ENCODE measurements at places on chromosomes 3 and 15.

GRCh38 chr15:40264321-40265153 is 18.3 kb downstream of the ANKRD63 start:
- DNase-seq, result peak; percentile 40

DNA sequence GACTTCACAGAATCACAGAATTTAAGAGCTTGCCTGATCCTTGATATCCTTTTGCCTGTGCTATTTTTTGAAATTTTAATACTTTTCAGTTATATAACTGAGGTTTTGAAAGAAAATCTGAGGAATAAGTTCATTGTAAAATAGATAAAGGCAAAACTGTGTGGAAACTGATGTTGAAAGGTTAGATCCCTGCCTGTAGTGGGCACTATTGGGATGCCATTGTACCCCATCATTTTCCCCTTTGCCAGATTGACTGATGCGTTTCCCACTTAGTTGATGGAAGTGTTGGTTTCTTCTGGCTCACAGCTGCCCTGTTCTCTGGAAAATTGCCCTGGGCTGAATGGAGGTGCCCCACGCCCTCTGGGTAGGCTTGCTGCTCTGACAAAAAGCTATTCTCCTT is 387.9 kb downstream of the RBMS3 start:
- DNase-seq, result no peak

- DNase-seq, result no peak
Observed at GRCh38 chr15:56856934-56857333, 61.5 kb upstream of the TCF12 start.

- DNase-seq, result peak; percentile 24
Observed at GRCh38 chr15:60949039-60949977, 279.8 kb downstream of the RORA start.

GRCh38 chr15:42056934-42057798 is 36.3 kb upstream of the PLA2G4E start:
- DNase-seq, result peak; percentile 50

- no peak for DNase-seq
Observed at GRCh38 chr3:110750201-110750600, 321.4 kb upstream of the NECTIN3 start.

GRCh38 chr15:81911022-81911971 is 134.5 kb downstream of the MEX3B start:
- DNase-seq, result no peak

DNA sequence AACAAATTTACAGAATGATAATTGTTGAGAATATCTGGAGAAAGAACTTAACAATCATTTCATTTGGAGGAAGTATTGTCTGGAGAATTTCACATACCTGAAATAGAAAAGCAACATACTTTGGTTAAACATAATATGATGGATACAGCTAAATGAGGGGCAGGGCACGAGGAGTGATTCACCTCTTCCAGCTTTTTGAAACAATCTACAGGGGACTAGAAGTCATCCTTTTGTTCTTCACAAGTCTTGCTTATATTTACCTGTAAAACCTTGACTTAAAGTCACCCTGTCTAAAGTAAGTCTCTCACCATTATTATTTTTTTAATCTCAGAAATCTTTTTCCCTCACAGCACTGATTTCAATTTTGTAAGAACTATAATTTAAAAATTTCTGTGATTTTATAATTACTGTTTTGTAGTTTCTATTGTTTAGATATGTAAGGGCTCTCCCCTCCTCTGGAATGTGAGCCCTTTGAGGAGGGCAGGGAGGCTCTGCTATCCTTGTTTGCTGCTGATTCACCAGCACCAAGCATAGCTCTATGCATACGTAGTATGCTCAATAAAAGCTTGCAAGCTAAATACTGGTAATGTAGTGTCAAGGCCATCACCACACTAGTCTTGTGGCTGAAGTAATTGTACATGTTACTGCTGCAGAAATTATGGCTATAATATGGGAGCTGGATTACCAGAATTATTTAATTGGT is 193.9 kb upstream of the THRB start:
- peak; percentile 86 for DNase-seq

DNA sequence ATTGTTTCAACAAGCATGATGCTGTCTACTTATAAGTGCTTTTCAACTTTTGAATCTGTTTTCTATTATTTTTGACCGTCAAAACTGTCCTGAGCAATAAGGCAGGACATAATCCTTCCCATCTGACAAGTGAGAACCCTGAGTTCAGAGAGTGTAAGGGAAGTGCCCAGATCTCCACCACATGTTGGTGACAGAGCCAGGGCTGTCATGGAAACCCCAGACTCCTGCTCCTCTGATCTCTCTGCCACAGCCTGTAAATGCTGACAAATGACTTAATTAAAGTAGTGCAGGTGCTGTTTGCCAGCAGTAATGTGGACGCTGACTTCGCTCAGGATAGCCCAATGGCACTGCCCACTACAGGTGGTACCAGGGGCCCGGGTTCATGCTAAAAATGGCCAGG is 40.3 kb downstream of the SPSB4 start:
- no peak for DNase-seq

- no peak for DNase-seq
Observed at GRCh38 chr3:194177141-194177540, 41.2 kb downstream of the HES1 start.

DNA sequence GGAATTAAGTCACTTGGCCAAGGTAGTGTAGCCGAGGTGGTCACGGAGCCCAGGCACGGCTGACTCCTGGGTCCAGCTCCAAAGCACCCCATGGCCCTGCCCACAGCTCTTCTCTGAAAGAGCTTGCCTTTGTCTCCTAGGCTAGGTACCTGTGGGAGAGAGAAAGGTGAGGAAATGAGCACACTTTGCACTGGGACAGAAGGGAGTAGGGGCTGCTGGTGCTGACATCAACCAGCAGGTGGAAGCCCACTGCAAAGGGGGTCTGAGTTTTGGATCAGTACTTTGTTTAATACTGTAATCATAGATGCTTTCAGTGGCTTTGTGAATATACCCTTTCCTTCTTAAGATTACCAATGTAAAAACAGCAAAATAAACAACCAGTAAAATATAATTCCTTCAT is 128.3 kb upstream of the EIF1B start:
- DNase-seq, result no peak

- DNase-seq, result no peak
Observed at GRCh38 chr15:33317896-33318295, 7.1 kb downstream of the RYR3 start.

GRCh38 chr3:184177331-184177731 is 2.7 kb downstream of the AP2M1 start:
- peak; percentile 60 for DNase-seq

DNA sequence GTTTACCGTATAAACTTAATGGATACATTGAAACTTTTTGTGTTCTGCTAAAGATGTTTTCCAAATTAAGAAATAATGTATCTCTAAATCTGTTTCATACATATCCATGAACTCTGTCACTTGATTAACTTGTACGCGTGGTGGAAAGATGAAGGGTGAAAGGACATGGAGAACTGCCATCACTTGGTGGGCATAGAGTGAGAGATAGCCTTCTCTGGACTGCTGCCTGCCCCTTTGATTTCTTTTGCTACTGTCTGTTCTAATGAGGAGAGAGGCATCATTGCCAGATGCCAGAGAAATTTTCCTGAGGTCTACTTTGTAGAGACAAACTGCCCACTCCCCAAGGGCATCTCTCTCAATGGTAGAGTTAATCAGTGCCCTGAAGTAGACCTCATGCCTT is 120.5 kb downstream of the SLMAP start:
- no peak for DNase-seq

DNA sequence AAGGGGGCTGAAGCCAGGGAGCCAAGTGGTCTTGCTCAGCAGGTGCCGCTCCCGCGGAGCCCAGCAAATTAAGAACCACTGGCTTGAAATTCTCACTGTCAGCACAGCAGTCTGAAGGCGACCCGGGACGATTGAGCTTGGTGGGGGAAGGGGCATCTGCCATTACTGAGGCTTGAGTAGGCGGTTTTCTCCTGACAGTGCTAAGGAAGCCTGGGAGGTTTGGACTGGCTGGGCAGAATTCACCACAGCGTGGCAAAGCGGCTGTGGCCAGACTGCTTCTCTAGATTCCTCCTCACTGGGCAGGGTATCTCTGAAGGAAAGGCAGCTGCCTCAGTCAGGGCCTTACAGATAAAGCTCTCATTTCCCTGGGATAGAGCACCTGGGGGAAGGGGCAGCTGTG is 57.0 kb upstream of the GPR149 start:
- DNase-seq, result no peak

DNA sequence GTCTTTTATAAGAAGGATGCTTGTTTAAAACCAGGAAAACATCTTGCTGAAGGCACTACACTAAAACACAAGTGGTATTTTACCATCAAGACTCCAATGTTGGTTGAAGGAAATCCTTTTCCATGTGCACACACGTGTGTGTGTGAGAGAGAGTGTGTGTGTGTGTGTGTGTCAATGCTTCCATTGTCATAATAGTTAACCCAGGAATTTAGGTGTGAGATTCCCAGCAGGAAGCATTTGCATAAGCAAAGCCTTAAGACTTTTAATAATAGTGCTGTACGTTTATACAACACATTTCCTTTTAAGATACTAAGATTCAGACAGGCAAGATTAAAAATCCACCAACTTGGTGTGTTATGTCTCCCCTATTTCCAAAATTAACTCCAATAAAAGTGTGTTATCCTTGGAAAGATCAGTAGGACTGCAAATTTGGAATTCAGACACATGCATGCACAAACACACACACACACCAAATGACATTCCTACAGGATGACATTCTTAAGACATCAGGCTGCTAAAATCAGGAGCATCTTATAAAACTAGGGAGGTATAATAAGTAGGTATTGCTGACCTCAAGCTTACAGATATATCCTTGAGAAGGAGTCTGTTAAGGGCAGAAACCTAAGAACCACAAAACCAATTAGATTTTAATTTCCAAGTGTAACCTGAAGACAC is 18.3 kb downstream of the LMCD1 start:
- no peak for DNase-seq

DNA sequence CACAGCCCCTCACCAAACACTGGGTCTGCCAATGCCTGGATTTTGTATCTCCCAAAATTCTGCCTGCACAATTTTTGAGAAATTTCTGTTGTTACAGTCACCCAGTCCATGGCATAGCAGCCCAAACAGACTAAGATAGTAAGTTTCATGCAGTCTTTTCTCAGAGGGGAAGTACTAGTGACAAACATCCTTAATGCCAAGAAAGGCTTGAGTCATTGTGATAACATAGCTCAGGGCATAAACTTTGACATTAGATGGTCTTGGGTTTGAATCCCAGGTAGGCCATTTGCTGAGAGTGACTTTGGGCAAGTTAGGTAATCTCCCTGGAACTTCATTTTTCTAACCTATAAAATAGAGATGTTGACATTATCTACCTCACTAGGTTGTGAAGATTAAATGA is 36.1 kb upstream of the PFN2 start:
- no peak for DNase-seq

GRCh38 chr3:82293867-82294266 is 532.4 kb upstream of the GBE1 start:
- no peak for DNase-seq

Measured in choroid plexus epithelial cell (primary cell).